ENCODE measurements at places on chromosomes 2 and 18. TPM values are rescaled to one million over a fixed set of nuclear protein-coding genes. Genes with fewer than 3 reads are reported as not detected.
A peak's percentile ranks its signal among the peaks of the same experiment; 100 is the strongest.

The STK36 gene
- 60.4 TPM for total RNA-seq

The RESP18 gene
- not detected for total RNA-seq

The SRD5A2 gene
- not detected for total RNA-seq

The ARMC9 gene
- 22.0 TPM for total RNA-seq

The PROC gene
- 8.9 TPM for total RNA-seq

DNA sequence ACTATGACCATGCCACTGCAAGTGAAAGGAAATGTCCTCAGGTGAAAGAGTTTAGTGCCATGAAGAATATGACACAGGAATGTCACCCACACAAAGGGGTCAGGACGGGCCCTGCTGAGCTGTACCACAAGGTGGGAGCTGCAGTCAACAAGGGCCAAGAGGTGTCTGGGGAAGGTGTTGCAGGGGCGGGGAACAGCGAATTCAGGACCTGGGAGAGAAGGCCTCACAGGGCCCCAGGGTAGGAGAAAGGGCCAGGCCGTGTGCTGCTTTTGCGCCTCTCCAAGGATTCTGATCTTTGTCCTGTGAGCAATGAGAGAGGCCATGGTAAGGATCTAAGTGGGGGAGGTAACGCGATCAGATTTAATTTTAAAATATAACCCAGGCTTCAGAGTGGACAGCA is 23.6 kb downstream of the CYB5A start:
- H3K4me1 ChIP-seq = peaks cover 26% of the 10 kb centered on the region
- DNase-seq = no peak
- peaks cover 19% of the 10 kb centered on the region for H3K36me3 ChIP-seq
- H3K27ac ChIP-seq = no peak overlapping the region

GRCh38 chr2:236744281-236744705 is 174.7 kb downstream of the ACKR3 start:
- H3K36me3 ChIP-seq = no peaks in the 10 kb centered on the region
- H3K27me3 ChIP-seq = peaks cover under 1% of the 10 kb centered on the region
- peak overlapping the region; percentile 43 for H3K4me3 ChIP-seq
- peak overlapping the region; percentile 47 for H3K27ac ChIP-seq

GRCh38 chr2:26675651-26676255 is 16.8 kb upstream of the KCNK3 start:
- no peaks in the 10 kb centered on the region for H3K4me1 ChIP-seq
- DNase-seq = no peak
- no peak overlapping the region for H3K4me3 ChIP-seq

DNA sequence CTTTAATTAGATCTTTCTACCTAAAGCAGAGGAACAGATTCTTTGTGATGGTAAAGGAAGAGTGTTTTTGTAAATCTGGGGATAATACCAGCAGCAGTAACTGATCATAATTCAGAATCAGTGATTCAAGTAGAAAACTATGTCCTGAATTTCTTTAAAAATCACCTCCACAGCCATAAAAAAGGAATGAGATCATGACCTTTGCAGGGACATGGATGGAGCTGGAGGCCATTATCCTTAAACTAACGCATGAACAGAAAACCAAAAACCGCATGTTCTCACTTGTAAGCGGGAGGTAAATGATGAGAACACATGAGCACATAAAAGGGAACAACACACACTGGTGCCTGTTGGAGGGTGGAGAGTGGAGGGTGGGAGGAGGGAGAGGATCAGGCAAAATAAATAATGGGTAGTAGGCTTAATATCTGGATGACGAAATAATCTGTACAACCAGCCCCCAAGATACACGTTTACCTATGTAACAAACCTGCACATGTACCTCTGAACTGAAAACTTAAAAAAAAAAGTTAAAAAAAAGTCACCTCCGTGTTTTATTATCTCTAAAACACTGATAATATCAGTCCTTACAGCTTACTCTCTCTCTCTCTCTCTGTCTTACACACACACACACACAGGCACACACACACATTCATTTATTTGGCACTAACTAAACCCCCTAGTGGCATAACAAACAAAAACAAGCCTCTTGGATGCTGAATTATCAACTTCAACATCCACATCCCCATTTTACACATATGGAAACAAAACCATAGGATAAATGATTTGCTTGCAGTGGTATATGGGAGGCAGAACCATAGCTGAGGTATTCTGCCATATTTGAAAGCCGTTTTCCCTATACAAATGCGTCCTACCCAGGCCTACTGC is 1.4 kb downstream of the TM4SF20 start:
- peaks cover 5% of the 10 kb centered on the region for H3K27me3 ChIP-seq
- DNase-seq = no peak
- H3K4me3 ChIP-seq = no peak overlapping the region
- no peak overlapping the region for H3K27ac ChIP-seq

- H3K4me3 ChIP-seq = peak overlapping the region; percentile 81
- no peak for DNase-seq
- H3K36me3 ChIP-seq = peaks cover 8% of the 10 kb centered on the region
- H3K27ac ChIP-seq = no peak overlapping the region
- H3K4me1 ChIP-seq = peaks cover 20% of the 10 kb centered on the region
These were observed 296 bp upstream of the GRHL1 start for GRCh38 chr2:9951272-9951521.

DNA sequence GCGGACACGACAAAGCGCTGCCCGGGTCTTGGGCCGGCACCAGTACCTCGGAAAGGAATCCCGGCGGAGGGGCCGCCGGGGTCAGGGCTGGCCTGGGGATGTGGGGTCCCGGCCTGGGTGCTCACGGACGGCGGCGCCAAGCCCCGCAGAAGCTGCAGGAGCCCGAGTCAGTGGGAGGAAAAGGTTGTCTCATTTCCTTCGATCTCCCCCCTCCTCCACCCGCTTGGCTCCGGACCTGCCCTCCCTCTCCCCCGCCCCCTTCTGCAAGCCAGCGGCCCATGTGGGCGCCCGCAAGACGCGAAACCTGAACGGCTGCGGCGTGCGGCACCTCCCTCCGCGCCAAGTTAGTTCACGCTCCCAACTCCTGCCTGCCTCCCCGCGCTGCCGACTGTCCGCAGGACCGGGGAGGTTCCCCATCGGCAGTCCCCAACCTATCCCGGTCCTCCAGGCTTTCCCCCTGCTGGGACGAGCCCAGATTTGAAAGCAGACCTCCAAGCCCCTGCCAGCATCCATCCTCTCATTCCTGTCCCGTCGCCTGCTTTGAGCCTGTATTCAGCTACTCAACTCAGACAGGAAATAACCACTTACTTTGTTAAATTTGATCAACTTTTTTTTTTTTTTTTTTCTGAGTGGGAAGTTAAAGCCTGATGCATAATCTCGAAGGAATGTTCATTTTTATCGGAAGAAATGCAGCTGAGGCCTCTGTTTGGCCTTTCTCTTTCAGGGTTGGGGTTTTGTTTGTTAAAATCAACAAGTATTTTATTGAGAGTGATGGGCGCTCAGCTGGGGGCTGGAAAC is at the start of gene EVA1A:
Gene EVA1A, minus strand, starts transcription at position 172 of the 798 bp plus-strand sequence. CDS start 42,799 bp downstream, outside the sequence.
- H3K27ac ChIP-seq = peak within 1 kb of the TSS; percentile 84
- no peaks in the 10 kb centered on the region for H3K36me3 ChIP-seq
- H3K27me3 ChIP-seq = peaks cover 43% of the 10 kb centered on the region

GRCh38 chr2:71792926-71793761 is 339.8 kb downstream of the DYSF start:
- H3K36me3 ChIP-seq = no peaks in the 10 kb centered on the region
- DNase-seq = no peak
- H3K27me3 ChIP-seq = peaks cover under 1% of the 10 kb centered on the region
- peaks cover 25% of the 10 kb centered on the region for H3K4me1 ChIP-seq

DNA sequence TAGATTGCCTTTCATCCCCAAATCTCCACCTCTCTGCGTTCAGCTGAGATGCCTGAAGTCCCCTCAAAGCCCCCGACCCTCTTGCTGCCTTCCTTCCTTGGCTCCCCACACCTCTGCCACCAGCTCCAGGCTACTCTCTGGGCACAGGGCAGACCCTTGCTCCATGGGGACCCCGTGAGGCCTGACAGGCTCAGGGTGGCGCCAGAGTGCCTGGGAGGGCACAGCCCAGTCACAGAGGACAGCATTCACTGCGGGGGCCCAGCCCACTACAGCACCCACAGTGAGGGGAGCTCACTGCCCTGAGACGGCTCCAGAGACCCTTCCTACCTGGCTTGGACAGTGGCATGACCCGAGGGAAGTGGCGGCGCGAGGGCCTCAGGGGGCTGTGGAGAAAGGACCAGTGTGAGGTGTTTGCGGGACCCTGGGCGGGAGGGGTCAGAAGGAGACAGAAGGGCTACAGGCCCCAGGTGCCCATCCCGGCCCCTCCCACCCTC is 51.0 kb downstream of the AQP12A start:
- no peak for DNase-seq
- H3K27me3 ChIP-seq = no peaks in the 10 kb centered on the region
- H3K27ac ChIP-seq = no peak overlapping the region
- H3K4me1 ChIP-seq = peaks cover 6% of the 10 kb centered on the region
- no peak overlapping the region for H3K4me3 ChIP-seq

DNA sequence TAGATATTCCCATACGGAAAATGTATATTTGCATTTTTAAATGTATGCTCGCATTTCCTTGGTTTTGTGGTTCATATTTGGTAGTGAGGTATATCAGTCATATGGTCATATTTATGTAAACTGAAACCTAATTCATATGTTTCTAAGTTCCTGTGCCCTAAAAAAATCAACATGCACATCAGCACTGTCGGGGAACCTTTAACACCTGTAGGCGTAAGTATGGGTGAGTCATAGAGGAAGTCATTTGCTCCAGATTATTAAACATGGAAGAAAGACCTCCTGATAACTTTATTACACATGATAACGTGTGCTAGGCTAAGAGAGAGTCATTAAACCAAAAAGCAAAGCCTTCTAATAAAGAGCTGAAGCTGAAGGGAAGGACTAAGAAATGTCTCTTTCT is 437.7 kb downstream of the NRXN1 start:
- no peak for DNase-seq
- H3K4me1 ChIP-seq = no peaks in the 10 kb centered on the region
- H3K4me3 ChIP-seq = no peak overlapping the region
- H3K36me3 ChIP-seq = no peaks in the 10 kb centered on the region
- peaks cover 3% of the 10 kb centered on the region for H3K27me3 ChIP-seq

- H3K27me3 ChIP-seq = no peaks in the 10 kb centered on the region
- H3K27ac ChIP-seq = no peak overlapping the region
- H3K4me1 ChIP-seq = no peaks in the 10 kb centered on the region
- no peaks in the 10 kb centered on the region for H3K36me3 ChIP-seq
- no peak for DNase-seq
These were observed 39.7 kb upstream of the MMADHC start for GRCh38 chr2:149627111-149627801.

DNA sequence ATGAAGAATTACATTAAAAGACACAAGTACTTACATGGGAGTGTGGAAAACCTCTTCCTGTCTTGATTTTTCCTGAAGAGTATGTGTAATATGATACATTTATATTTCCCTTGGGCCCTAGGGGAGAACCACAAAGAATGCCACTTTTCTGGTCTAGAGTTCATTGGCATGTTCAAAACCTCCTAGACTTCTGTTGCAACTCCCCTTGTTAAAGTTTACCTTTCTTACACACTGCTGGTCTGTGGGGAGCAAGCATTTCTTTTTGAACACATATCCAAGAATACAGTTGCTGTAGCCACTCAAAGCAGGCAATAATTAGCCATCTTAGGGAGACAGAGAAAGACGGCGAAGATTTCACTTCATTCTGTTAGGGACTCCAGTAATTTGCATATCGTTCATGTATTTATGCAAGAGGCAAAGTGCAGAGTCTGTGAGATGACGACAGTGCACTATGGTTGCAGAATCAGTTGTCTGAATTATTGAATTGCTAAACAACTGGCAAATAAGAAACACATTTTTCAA is 103.5 kb downstream of the NOL4 start:
- no peak for DNase-seq
- no peaks in the 10 kb centered on the region for H3K36me3 ChIP-seq
- peaks cover 26% of the 10 kb centered on the region for H3K4me1 ChIP-seq
- no peaks in the 10 kb centered on the region for H3K27me3 ChIP-seq

- no peak overlapping the region for H3K27ac ChIP-seq
- H3K27me3 ChIP-seq = no peaks in the 10 kb centered on the region
- no peak overlapping the region for H3K4me3 ChIP-seq
These were observed 10.4 kb downstream of the WDR7 start for GRCh38 chr18:56661360-56662062.

All from type B pancreatic cell (in vitro differentiated cells).